ENCODE measurements at places on chromosomes 6 and 20.
A peak's percentile ranks its signal among the peaks of the same experiment; 100 is the strongest.

GRCh38 chr6:90411292-90411781 is 114.7 kb upstream of the BACH2 start:
- DNase-seq: no peak

DNA sequence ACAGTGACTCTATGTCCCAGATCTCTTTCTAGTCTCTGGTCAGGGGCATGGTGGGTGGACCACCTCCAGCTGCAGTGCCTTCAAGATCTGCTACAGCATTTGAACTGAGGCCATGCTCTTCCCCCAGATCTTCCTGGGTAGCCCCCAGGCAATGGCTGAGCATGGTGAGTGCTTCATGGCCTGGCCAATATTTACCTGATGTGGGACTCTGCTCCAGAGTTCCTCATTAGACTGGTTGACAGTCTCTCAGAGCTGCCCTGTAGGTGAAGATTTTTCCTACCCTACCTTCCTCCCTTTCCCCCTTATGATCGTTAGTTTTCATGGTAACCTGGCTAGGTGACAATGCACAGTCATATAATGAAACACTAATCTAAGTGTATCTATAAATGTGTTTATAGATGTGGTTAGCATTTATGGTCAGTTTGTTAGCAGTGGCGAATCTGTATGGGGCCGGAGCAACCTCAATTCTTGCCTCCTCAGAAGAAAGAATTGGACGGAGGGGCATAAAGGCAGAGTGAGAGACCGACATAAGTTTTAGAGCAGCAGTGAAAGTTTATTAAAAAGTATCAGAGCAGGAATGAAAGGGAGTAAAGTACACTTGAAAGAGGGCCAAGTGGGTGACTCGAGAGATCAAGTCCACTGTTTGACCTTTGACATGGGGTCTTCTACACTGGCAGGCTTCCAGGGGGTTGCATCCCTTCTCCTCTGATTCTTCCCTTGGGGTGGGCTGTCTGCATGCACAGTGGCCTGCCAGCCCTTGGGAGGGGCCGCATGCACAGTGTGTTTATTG is 256.3 kb downstream of the CD83 start:
- no peak for DNase-seq

DNA sequence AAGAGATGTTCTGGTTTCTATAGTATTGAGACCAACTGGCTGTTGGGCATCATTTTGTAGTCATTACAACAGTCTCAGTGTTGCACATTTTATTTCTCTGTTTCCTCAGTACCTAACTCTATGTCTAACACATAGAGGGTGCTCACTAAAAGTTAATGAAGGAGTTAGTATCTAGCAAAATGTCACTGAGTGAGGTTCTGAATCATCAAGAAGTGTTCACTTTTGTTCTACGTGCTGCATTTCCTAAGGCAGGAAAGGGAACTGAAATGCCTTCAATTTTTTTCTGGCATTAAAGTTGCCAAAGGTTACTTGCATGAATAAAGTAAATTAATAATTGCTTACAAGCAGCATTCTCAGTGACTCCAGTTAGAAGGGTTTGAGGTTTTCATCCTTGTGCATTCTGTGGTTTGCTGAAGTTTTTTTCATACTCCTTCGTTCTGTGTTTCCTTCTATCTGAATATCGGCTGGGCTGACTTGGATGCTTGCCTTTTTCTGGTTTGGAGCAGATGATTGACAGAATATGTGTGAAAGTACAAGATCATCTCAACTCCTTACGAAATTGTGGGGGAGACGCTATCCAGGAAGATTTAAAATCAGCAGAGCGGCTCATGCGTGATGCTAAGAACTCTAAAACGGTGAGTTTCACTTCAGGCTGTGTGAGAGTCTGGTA is 114.5 kb upstream of the SCGN start:
- DNase-seq: peak; percentile 14

- DNase-seq: no peak
Measured at GRCh38 chr6:40442591-40442990, 144.6 kb downstream of the LRFN2 start.

DNA sequence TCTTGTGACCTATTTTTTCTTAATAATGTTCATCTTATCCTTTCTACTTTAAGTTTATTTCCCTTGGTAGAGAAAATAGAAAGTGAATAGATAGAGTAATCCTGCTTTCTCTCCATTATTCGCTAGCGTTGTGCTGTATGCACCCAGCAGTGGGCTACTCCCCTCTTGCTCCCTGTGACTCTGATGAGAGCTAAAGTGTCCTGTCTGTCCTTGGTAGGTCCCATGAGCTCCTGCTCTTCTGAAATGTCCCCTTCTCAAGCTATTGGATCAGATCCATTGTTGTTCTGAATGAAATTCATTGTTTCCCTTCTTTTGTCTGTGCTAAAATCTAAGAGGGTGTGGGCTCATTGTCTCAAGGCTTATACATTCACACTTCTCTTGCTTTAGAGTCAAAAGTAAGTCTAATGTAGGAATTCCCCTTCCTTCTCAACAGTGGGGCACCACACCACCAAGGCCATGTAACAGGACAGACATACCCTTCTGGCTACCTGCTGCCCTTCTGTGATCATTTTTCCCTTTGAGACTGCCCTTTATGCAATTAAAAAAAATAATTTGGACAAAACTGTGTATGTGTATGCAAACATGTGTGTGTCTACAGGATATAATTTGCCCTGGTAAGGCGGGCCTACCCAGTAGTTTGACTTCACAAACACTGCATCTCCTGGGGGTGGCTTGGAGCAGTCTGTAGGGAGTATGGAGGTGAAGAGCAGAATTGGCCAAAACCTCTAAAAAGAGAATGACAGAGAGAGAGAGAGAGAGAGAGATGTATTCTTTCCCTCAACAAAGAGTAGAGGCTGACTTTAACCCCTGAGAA is 167.0 kb upstream of the MYLIP start:
- no peak for DNase-seq

- DNase-seq: no peak
Measured at GRCh38 chr6:108771421-108771820, 76.8 kb upstream of the ARMC2 start.

DNA sequence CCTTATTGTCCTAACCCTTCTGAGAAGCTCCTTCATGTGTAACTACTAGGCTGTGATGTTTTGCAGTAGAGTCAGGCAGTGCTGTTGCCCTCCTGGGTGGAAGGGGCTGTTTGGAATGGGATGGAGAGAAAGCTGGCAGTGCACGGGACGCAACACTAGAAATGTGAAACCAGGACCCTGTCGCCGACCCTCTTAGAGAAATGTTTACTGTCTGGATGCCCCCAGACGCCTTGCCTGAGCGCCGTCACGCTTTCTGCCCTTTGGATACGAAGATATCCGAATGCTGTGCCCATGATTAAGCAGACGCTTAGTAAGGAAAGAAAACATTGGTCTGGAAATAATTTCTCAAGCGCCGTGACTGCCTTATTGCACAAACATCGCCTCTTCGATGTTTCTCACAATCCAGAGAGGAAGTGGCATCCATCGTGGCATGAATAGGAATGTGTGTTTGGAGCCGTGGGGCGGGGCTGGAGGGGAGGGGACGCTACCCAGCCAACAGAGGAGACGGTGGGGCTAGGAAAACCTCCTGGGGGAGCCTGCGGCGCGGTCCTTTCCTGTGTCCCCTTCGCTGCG is 661 bp upstream of the PPP1R14C start:
- peak; percentile 50 for DNase-seq

- no peak for DNase-seq
Measured at GRCh38 chr6:89927791-89928550, 33.7 kb downstream of the GJA10 start.

GRCh38 chr6:32825966-32826365 is 9.2 kb upstream of the HLA-DOB start:
- no peak for DNase-seq

DNA sequence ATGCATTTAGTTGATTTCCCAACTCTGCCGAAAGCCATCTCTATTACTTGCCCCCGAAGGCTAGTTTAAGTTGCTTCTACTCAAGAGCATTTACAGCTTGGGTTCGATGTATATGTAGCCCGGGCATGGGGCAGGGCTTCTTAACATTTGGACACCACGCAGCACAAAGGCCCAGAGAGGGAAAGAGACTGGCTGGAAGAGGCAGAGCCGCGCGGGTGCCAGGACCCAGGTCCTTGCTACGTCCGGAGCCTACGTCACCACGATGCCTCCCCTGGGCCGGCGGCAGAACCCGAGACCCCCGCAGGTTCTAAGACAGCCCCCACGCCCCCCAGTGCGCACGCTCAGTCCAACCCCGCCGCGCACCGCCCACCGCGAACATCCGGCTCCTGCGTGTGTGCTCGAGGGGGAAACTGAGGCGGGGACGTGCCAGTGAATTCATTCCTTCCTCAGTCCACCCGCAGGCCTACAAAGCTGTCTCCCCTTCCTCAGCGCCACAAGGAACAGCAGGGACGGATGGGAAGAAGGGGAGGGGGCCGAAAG is 367 bp upstream of the PCIF1 start:
- DNase-seq: peak; percentile 83

- DNase-seq: peak; percentile 46
Measured at GRCh38 chr6:34055223-34055933, 90.5 kb downstream of the GRM4 start.

- DNase-seq: no peak
Measured at GRCh38 chr6:16974387-16974673, 127.5 kb upstream of the STMND1 start.

GRCh38 chr6:15429141-15430110 is 183.6 kb downstream of the JARID2 start:
- no peak for DNase-seq

- DNase-seq: no peak
Measured at GRCh38 chr6:153958860-153959259, 80.2 kb upstream of the OPRM1 start.

GRCh38 chr6:21595285-21596144 is 2.0 kb downstream of the SOX4 start:
- no peak for DNase-seq

DNA sequence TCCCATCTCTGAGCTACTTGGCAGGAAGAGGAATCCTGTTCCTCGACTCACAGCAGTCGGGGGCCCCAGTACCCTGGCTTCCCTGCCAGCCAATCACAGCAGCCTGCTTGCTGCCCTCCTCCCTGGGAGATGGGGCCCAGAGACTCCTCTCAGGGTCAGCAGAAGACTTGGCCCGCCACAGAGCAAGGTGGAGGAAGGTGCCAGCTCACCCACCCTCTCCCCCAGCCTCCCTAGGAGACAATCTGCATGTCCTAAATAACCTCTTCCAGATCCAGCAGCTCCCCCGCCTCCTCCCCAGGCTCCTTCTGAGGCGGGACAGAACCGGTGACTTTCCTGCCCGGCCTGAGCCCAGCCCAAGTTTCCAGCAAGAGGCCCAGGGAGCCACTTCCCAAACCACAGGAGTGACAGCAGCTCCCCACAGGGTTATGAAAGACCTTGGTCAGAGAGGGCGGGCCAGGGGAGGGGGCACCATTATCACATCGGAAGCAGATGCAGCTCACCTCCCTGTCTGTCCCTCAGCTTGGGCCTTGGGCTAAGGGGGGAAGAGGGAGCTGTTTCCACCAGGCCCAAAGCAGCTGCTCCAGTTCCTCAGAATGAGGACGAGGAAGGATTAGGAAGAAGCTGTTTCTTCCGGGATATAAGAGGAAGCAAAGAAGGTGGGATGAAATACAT is 2.3 kb downstream of the CCND3 start:
- DNase-seq: no peak

DNA sequence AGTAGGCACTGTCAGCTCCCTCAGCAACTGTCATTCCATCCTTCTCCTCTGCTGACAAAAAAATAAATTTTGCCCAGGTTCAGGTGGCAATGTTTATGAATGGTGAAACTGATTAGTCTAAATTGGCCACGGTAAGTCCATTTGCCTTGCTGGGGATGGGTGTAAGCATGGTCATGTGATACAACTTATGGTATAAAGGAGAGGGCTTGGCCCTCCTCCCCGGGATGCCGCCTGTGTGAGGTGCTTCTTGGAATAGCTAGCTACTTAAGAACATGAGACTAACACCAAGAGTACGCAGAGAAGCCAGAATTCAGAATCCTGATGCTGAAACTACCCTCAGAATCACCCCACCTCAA is 94.4 kb upstream of the MAP7 start:
- DNase-seq: no peak

DNA sequence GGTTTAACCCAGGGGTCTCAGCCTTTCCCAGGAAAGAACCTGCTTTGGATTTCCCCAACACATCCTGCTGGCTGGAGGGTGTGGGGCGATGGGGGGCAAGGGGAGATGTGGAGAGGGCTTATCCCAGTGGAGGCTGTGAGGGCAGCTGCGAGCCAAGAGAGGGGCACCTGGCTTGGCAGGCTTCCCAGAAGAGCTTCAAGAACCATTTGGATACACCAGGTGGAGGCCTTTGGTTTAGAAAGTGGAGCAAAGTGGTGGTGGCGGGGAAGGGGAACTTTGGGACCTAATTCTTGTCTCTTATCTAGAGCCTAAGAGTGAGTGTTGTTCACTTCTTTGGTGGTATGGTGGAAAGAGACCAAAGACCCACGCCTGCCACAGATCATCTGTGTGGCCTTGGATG is 12.4 kb downstream of the CD40 start:
- no peak for DNase-seq

GRCh38 chr6:148972481-148972880 is 225.7 kb downstream of the UST start:
- peak; percentile 51 for DNase-seq

- DNase-seq: no peak
Measured at GRCh38 chr6:75116946-75117345, 88.9 kb downstream of the COL12A1 start.

GRCh38 chr6:73969971-73970970 is 274.3 kb downstream of the CD109 start:
- DNase-seq: peak; percentile 60

DNA sequence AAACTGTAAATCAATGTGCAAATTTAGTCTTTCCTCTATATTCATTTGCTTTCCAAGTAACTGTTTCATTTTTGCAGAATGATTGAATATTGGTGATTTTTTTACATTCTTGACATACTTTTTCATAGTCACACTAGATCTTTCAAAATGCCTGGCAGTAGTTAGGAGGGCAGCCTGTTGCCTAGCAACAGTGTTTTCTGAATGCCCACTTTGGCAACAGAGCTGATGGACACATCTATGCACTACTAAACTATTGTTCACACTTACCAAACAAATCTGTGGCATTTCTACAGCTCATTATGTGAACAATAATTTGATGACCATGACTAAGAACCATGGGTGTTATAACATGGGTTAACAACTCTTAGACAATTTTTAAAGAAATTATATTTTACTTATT is 438.0 kb upstream of the IMPG1 start:
- no peak for DNase-seq
